ENCODE measurements at places on chromosomes 4 and X.
A peak's percentile ranks its signal among the peaks of the same experiment; 100 is the strongest.

- DNase-seq, result no peak
Measured at GRCh38 chrX:48927736-48928382, 9.0 kb upstream of the PIM2 start.

DNA sequence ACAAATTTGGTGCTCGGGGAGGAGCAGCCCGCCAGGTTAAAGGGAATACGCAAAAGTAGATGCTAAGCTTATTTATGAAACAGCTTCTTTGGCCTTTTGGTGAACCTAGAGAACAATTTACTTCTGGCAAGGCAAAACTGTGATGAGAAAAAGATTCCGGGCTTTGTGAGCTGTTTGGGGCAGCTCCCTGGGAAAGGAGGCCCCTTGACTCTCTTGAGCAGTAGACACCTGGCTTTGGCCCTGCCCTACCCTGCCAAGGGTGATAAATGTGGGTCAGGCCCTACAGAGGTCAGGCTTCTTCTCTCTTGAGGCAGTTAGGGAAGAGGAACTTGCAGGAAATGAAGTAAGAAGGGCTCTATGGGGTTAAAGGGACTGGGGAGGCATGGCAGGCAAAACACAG is 509.6 kb downstream of the MID1IP1 start:
- no peak for DNase-seq

DNA sequence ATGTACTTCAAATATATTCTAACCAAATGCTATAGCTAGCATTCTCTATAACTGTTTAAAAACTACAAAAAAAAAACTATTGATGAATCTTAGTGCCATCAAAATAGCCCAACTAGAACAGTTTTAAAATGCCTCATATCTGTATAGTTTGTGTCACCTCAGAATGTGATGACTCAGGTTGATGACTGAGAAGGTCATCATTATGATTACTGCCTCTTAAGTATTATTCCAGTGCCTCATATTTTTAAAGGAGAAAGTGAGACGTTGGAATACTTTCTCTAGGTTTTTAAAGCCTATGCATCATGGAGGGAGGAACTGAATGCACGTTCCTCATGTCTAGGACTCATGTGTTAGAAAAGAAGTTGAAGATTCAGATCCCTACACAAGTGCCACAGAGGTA is 88.2 kb downstream of the TMA16 start:
- DNase-seq, result no peak

DNA sequence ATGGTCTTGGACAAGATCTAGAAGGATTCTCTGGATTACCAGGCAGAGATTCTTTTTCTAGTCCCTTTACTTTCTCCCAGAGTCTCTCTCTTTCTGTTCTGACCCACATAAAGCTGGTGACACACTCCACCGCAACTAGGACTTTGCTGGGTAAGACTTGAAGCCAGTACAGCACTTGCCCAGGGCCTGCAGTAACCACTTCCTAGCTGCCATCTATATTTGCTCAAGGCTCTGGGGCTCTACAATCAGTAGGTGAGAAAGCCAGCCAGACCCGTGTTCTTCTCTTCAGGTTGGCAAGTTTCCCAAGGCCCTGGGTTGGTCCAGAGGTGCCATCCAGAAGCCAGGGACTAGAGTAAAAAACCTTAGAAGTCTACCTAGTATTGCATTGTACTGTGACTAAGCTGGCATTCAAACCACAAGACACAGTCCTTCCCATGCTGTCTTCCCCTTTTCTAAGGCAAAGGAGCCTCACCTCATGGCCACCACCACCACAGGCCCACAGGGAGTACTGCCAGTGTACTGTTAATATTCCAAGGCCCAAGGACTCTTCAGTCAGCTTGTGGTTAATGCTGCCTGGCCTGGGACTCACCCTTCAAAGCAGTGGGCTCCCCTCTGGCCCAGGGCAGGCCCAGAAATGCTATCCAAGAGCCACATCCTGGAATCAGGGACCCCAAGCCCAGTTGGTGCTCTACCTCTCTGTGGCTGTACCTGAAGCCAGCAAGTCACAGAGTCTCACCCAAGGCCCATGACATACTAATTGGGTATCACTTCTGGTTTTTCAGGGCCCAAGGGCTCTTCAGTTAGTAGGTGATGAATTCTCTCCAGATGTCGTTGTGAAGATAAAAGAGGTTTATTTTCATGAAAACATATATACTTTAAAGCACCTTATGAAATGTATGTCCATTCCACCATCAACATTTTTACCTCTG is 54.7 kb downstream of the CD38 start:
- DNase-seq, result no peak

GRCh38 chrX:2928583-2929434 is at the start of gene ARSD:
TSS of gene ARSD (minus strand) at chrX:2929339. CDS start at chrX:2929275, 64 bp downstream.
- peak; percentile 86 for DNase-seq

GRCh38 chr4:91065117-91065516 is 937.9 kb downstream of the CCSER1 start:
- DNase-seq, result no peak

DNA sequence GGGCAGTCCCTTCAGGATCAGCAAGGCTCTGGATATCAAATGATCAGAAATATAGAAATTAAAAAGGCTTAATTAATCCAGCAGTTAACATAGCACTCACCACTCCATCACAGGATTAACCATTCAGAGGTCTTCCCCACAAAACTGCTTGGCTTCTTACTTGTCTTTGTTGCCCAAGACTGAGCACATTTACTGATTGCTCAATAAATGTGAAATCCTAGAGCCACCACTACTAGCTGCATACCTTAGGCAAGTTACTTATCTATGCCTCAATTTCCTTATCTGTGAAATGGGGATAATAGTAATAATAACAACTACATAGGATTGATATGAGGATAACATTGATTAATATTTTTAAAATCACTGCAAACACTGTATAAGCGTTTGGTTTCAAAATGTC is 124.2 kb downstream of the ARHGAP6 start:
- no peak for DNase-seq

- no peak for DNase-seq
Measured at GRCh38 chr4:138405466-138405891, 163.3 kb upstream of the SLC7A11 start.
